Memory B cell (primary cell): ENCODE measurements at places on chromosomes 1 and 21.

DNA sequence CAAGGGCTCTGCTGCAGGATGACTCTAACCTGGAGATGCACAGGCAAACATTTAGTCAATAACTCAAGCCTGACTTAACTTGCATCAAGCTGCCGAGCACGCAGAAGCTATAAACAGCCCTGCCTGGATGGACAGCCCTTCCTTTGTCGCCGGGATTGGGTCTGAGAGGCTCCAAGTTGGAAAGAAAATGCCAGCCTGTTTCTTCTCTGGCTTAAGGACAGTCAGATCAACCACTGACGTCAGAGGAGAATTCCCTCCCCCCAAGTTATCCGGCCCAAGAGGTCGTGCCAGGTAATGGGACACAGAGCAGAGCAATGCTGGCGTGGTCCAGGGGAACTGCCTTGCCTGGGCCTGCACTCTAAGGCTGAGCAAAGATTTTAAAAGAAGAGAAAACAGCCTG, 27.1 kb upstream of the LRRC38 start:
- no peak overlapping the region for H3K4me3 ChIP-seq
- peaks cover 5% of the 10 kb centered on the region for H3K27me3 ChIP-seq
- DNase-seq = no peak
- no peak overlapping the region for H3K27ac ChIP-seq
- H3K36me3 ChIP-seq = no peaks in the 10 kb centered on the region

- H3K27me3 ChIP-seq = no peaks in the 10 kb centered on the region
- H3K4me1 ChIP-seq = peaks cover 6% of the 10 kb centered on the region
- DNase-seq = no peak
- no peak overlapping the region for H3K27ac ChIP-seq
- no peak overlapping the region for H3K4me3 ChIP-seq
Observed at GRCh38 chr1:231850786-231851185, 224.2 kb downstream of the DISC1 start.

- H3K27me3 ChIP-seq = no peaks in the 10 kb centered on the region
- H3K27ac ChIP-seq = no peak overlapping the region
- no peaks in the 10 kb centered on the region for H3K36me3 ChIP-seq
- H3K4me3 ChIP-seq = no peak overlapping the region
Observed at GRCh38 chr21:16422702-16423101, 692.9 kb downstream of the USP25 start.

DNA sequence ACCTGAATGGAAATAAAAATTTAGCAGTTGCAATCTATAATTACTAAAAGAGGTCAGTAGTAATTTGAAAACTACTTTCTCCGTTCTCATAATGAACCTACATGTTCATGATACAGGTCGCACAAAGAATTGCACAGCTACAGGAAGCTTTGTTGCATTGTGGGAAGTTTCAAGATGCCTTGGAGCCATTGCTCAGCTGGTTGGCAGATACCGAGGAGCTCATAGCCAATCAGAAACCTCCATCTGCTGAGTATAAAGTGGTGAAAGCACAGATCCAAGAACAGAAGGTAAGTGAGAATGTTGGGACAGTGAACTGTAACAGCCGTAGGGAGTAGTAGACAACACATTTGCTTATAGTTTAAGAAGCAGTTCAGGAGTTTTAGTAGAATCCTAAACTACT, 68.8 kb upstream of the BMP8A start:
- no peak overlapping the region for H3K27ac ChIP-seq
- H3K4me1 ChIP-seq = peaks cover 5% of the 10 kb centered on the region
- H3K27me3 ChIP-seq = no peaks in the 10 kb centered on the region
- DNase-seq = no peak

DNA sequence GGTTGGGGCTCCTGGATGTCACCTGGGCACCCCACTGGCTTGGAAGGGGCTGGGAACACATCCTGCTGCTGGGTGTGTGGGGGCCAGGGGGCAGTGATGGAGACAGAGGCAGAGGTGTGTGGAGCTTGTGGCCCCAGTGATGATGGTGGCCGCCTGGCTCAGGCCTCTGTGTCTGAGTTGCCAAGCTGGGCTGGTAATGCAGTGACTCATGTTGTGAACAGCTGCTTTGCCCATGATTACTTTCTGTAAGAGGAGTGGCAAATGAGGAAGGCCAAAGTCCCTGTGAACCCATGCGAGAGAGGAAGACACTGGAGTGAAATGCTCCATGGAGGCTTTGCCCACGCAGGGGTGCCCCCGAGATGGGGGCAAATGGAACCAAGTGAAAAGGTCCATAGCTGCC, 86.8 kb downstream of the KCNJ6 start:
- H3K27ac ChIP-seq = no peak overlapping the region
- H3K27me3 ChIP-seq = peaks cover 15% of the 10 kb centered on the region
- no peak overlapping the region for H3K4me3 ChIP-seq
- H3K4me1 ChIP-seq = no peaks in the 10 kb centered on the region
- no peaks in the 10 kb centered on the region for H3K36me3 ChIP-seq

GRCh38 chr1:157577420-157577819, 20.5 kb downstream of the FCRL4 start:
- no peak overlapping the region for H3K27ac ChIP-seq
- no peaks in the 10 kb centered on the region for H3K36me3 ChIP-seq
- H3K4me1 ChIP-seq = peaks cover 43% of the 10 kb centered on the region
- no peaks in the 10 kb centered on the region for H3K27me3 ChIP-seq
- no peak for DNase-seq
- H3K4me3 ChIP-seq = no peak overlapping the region

- no peaks in the 10 kb centered on the region for H3K27me3 ChIP-seq
- no peaks in the 10 kb centered on the region for H3K4me1 ChIP-seq
- H3K4me3 ChIP-seq = no peak overlapping the region
- peaks cover 4% of the 10 kb centered on the region for H3K36me3 ChIP-seq
Observed at GRCh38 chr1:95043141-95043980, 29.4 kb downstream of the ALG14 start.

GRCh38 chr1:38923607-38924006, 18.0 kb downstream of the RHBDL2 start:
- DNase-seq = no peak
- no peak overlapping the region for H3K4me3 ChIP-seq
- H3K27me3 ChIP-seq = no peaks in the 10 kb centered on the region
- H3K27ac ChIP-seq = no peak overlapping the region
- H3K36me3 ChIP-seq = no peaks in the 10 kb centered on the region
- peaks cover 3% of the 10 kb centered on the region for H3K4me1 ChIP-seq

- no peaks in the 10 kb centered on the region for H3K27me3 ChIP-seq
- H3K36me3 ChIP-seq = peaks cover 10% of the 10 kb centered on the region
- DNase-seq = no peak
Observed at GRCh38 chr1:5921671-5922070, 70.6 kb downstream of the NPHP4 start.

DNA sequence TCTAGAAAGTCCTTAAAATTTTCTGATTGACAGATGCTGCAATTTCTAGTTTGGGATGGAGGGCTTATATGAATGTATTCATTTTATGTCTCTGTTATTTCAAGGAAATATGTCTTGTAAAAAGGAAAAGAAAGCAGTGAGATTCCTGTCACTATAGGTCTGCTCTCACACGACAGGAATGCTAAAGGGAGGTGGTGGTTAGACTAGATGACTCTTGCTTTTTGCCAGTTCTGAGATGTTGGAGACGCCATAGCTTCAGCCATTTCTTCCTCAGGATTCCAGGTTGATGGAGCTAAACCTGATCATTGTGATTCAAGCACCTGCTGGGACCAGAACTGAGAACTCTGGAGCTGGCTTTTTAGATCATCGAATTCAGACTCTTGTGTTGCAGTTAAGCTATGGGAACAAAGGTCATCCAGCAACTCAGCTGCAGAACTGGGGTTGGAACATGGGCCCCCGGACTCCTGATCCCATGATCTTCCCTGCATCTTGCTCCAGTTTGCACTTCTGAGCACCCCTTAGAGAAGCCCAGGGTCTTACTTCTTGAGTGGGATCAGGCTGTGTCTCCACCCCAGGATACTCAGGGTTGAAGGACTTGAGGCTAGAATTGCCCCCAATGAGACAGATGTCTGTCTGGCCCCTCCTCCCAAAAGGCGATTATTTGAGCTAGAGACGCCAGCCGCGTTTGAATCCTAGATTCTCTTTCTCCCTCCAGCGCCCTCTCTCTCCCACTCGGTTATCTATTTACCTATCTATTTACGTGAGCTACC, 46.7 kb upstream of the FOXO6 start:
- no peak overlapping the region for H3K4me3 ChIP-seq
- H3K36me3 ChIP-seq = no peaks in the 10 kb centered on the region
- no peak overlapping the region for H3K27ac ChIP-seq
- H3K27me3 ChIP-seq = peaks cover 11% of the 10 kb centered on the region
- DNase-seq = no peak

GRCh38 chr21:25881524-25882376, 147.0 kb downstream of the GABPA start:
- peaks cover 2% of the 10 kb centered on the region for H3K36me3 ChIP-seq
- H3K4me1 ChIP-seq = no peaks in the 10 kb centered on the region
- H3K27ac ChIP-seq = no peak overlapping the region

GRCh38 chr1:32903991-32904785, 3.0 kb upstream of the TMEM54 start:
- no peak overlapping the region for H3K4me3 ChIP-seq
- H3K36me3 ChIP-seq = no peaks in the 10 kb centered on the region
- H3K27ac ChIP-seq = no peak overlapping the region
- peaks cover 5% of the 10 kb centered on the region for H3K4me1 ChIP-seq
- DNase-seq = no peak
